Kidney (tissue), 22 donors: ENCODE measurements at places on chromosomes 7 and 10. TPM values are rescaled to one million over a fixed set of nuclear protein-coding genes. Genes with fewer than 3 reads are reported as not detected.
A peak's percentile ranks its signal among the peaks of the same experiment; 100 is the strongest.

DNA sequence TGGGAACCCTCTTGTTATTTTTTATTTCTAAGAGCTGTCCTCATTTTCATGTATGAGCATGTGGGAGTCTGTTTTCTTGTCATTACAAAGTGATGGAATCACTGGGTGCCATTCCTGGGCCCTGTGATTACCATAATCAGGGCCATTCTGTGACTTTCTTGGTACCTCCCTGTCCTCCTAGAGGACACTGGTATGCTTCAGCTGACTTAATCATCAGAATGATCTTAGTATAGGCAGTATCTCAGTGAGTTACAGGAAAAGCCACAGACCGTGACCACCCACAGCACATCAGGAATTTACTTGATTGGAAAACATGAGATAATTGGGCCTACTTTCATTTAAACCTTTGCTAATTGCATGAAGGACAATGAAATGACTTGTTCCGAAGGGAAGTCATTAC lies 7.2 kb downstream of the NOM1 start:
- no peak for DNase-seq

DNA sequence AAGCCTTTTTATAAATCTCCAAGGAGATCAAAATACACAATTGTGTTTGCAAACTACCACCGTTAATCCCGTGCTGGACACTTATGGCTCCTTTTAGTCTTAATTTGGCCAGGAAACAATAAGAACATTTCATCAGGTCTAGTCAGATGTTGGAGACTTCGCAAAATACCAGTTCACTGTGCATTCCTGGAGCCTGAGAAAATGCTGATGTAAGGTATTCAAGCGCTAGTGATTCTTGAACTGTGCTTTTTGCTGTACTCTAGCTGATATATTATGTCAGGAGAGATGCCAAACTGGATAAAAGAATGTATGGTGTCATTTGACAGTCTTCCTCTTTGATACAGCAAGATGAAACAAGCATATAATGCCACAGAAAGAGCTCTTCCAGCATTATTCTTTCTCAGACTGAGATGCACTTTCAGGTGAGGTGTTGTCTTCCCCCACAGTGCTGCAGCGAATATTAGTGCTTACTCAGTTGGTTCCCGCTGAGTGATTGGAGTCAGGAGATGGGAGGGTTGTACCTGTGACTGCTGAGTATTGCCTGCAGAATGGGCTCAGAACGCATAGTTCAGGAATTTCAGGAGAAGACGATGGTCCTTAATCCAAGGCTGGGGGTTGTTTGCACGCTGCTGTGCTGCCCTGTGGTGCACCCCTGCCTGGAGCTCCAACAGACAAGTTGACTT lies 59.2 kb downstream of the OGDH start:
- DNase-seq, result no peak

Gene CALCR
- 5.3 TPM for total RNA-seq

Gene ADCY1
- 3.7 TPM for total RNA-seq

- DNase-seq, result no peak
Measured at GRCh38 chr7:30032310-30033125, 4.3 kb downstream of the PLEKHA8 start.

DNA sequence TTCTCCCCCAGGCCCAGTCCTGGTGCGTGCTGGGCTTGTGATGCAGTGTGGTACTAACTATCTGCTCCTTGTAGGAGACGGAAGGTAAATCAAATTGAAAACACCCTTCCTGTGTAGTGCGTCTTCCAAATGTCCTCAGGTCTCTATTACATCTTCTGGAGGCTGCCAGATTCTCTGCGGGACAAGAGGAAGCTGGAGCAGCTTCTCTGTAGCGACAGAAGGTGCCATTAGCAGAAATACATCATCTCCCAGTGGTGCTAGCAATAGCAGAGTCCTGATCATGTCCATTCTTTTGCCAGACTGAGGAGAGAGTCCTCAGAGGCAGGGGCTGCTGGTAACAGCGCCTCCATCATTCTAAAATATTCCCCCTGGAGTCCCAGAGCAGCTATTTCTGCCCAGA lies 675.2 kb downstream of the LRMDA start:
- DNase-seq, result no peak

Gene NFE2L3
- 12.5 TPM for total RNA-seq

DNA sequence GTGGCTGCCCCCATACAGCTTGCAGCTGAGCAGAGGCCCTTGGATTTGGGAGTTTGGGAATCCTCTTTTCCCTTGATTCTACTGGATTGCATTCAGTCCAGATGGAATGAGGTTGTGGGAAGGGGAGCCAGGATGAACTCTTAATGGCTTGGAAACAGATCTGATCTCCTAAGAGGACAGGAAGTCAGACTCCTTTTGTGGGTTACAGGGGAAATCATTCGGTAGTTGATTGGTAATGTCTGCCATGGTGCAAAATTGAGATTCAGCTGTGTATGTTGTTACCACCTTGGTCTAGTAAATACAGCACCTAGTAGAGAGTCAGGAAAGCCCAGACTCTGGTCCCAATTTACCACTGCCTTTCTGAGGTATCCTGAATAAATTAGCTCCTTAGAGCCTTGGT lies 144.2 kb upstream of the TNRC18 start:
- no peak for DNase-seq

DNA sequence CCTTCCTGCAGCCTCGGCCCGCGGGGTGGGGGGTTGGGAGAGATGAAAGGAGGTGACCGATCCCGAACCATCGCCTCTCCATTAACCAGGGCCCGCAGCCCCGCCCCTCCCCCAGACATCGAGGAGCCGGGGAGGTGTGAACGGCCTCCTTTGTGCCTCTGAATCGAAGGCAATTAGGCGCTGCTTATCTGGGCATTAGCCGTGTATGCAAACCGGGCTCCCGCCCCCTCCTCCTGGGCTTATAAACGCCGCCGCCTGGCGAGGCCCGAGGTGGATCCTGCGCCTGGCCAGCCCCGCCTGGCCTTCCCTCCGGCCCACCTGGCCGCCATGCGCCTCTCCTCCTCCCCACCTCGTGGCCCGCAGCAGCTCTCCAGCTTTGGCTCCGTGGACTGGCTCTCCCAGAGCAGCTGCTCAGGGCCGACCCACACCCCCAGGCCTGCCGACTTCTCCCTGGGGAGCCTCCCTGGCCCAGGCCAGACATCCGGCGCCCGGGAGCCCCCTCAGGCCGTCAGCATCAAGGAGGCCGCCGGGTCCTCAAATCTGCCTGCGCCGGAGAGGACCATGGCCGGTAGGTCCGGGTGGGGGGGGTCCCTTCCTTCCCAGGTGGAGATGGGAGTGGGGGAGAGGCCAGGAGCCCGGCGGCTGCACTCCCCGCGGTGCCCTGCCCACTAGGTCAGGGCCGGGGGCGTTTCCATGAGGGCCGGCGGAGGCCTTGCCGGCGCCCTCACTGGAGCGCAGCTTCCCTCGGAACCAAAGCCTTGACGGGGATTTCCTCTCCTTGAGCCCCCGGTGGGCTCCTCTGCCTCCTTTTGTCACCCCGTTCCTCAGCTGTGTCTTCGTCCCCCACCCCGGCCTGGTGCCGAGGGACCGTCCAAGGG lies at the start of gene VENTX:
TSS of gene VENTX (plus strand) at position 268 of the 878 bp plus-strand sequence. CDS start at position 328, 60 bp downstream.
- peak; percentile 66 for DNase-seq

- no peak for DNase-seq
Measured at GRCh38 chr7:77235276-77235675, 35.7 kb upstream of the FGL2 start.
